ENCODE measurements at places on chromosomes 2 and 18.
A peak's percentile ranks its signal among the peaks of the same experiment; 100 is the strongest.

- no peak for DNase-seq
These were observed 273.3 kb downstream of the GBX2 start for GRCh38 chr2:235894839-235895238.

DNA sequence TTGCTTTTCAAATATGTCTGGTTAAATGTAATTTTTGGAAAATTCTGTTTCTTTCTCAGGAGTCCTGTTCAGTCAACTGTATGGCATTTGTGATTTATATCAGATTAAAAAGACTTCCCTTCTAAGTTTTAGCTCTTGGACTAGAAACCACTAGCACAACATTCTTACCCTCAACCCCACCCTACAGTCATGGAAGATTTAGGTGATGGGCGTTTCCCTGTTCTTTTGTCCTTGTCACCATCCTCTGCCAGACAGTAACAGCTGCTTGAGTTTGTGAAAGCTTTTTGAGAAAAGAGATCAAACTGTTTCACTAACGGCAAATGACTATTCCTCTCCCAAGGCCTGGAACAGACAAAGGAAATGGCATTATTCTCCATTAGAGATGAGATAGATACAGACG is 31.8 kb downstream of the SERPINB5 start:
- DNase-seq = no peak

- DNase-seq = peak; percentile 56
These were observed 43.0 kb upstream of the SLC1A4 start for GRCh38 chr2:64945973-64946768.

DNA sequence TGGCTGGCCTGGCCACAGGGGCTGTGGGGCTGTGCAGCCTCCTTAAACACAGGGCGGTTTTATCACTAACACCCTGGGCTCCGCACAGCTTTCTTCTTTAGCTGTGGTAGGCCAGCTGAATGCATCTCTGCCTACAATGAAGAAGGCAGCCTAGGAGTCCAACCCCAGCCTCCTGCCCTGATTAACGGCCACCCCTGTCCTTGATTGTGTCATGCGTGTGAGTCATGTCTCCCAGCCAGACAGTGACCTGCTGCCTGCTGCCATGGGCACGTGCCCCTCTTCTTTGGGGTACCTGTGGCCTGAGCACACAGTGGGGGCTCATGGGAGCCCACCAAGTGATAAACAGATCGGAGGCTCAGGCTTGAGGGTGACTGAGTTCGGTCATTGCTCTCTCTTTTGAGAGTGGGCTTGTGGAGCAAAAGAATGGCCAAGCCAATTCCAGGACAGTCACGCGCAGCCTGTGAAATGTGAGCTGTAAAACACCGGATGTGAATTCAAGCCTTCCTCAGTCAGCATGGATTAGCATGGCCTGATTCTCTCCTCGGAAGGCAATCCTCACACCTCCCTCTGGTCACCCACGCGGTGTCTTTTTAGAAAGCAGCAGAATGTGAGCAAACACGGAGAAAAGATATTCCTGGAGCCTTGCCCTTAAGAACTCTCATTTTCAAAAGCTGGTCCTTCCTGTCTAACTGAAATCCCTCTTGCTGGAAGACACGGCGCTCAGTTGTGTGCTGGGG is 144.1 kb downstream of the CELF4 start:
- no peak for DNase-seq

- no peak for DNase-seq
These were observed 98.8 kb upstream of the EML6 start for GRCh38 chr2:54624591-54625071.

DNA sequence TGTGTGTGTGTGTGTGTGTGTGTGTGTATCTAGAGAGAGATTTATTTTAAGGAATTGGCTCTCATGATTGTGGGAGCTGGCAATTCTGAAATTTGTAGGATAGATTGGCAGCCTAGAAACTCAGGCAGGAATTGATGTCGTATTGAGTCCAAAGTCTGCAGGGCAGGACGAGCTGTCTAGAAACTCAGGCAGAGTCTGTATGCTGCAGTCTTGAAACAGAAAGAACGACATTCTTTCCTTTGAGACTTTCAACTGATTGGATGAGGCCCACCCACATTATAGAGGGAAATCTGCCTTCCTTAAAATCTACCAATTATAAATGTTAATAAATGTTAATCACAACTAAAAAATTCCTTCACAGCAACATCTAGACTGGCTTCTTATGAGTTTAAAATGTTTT is 436.6 kb upstream of the FANCL start:
- DNase-seq = no peak

DNA sequence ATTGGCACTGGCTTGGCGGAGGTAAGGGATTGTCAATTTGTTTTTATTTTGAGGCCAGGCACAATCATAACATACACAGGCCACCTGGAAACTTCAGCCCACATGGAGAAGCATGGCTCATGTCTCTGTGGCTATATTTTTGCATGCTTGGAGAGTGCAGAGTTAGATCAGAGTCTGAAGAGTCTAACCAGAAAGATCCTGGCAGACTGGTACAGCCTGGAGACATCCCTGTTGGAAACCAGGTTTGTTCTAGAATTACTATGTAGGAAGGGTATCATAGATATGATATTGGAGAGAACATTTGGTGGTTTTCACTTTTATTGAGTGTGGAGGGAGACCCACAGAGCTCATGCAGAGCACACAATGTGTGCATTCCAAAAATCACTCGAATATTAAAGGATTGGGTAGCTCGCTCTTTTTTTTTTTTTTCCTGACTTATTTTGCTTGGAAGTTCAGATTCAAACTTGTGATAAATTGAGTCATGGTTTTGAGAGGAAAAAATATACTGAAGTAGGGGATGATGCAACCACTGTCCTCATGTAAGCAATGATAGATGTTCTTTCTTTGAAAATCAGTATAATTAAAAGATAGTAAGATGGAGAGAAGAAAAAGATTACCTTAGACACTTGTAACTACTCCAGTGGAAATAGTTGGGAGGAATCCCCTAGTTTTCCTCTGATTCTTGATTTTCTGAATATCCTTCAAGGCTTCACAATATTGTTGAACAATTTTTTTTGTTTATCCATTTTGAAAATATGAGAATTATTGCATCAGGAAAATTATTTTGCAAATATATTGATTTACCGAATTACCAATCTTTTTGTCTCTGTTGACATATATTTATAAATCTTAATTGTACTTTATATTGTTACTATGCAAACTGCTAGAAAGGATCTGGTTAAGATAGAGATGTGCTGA is 185.7 kb upstream of the ZEB2 start:
- no peak for DNase-seq

DNA sequence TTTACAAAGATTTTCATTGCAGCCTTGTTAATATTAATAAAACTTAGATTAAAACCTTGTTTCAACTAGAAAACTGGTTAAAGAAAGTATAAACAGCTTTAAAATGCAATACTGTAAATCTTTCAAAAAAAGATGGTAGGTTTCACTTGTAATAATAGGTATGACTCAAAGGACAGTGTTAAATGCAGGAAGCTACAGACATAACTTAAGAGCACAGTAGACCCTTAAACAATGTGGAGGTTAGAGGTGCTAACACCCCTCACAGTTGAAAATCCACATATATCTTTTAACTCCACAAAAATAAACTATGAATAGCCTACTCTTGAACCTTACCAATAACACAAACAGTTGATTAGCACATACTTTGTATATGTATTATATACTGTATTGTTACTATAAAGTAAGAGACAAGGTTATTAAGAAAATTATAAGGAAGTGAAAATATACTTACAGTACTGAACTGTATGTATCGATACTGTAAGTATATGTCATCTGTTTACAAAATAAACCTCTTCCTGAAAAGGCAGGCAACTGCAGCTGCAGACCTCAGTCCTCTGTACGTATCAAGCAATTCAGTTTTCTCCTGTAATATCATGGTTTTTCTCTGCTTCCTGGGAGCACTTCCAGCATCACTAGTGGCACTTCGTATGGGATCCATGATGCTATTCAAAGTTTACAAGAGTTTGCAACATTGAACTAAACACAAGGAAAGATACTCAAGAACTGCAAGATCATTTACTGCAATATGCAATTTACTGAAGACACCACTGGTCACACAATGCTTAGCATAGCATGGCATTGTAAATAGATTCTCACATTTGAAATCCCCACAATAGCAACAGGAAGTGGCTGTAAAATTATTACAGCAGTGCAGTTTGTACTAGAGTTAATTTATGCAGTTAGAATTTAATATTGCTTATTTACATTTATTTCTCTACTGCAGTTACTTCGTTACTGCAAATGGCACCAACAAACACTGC is 610.5 kb upstream of the LRRTM4 start:
- DNase-seq = no peak

Data from activated naive CD4-positive, alpha-beta T cell treated with Interleukin-2 at 50 U/mL for 16 hours (primary cell).